SJCRH30 (cell line): ENCODE measurements at places on chromosomes 5 and 9. TPM values are rescaled to one million over a fixed set of nuclear protein-coding genes. Genes with fewer than 3 reads are reported as not detected.
A peak's percentile ranks its signal among the peaks of the same experiment; 100 is the strongest.

GRCh38 chr5:10324518-10325370, 17.0 kb upstream of the CMBL start:
- no peak for DNase-seq
- H3K4me3 ChIP-seq: no peak overlapping the region
- no peaks in the 10 kb centered on the region for H3K27me3 ChIP-seq

- DNase-seq: peak; percentile 72
- H3K27me3 ChIP-seq: no peaks in the 10 kb centered on the region
- H3K4me1 ChIP-seq: peaks cover 25% of the 10 kb centered on the region
- peak overlapping the region; percentile 96 for H3K27ac ChIP-seq
- H3K36me3 ChIP-seq: no peaks in the 10 kb centered on the region
These were observed 446 bp downstream of the FBXL17 start for GRCh38 chr5:108381350-108381953.

- no peaks in the 10 kb centered on the region for H3K36me3 ChIP-seq
- H3K4me1 ChIP-seq: peaks cover 22% of the 10 kb centered on the region
- no peak for DNase-seq
- no peaks in the 10 kb centered on the region for H3K27me3 ChIP-seq
These were observed 25.8 kb downstream of the DBH start for GRCh38 chr9:133661846-133662540.

DNA sequence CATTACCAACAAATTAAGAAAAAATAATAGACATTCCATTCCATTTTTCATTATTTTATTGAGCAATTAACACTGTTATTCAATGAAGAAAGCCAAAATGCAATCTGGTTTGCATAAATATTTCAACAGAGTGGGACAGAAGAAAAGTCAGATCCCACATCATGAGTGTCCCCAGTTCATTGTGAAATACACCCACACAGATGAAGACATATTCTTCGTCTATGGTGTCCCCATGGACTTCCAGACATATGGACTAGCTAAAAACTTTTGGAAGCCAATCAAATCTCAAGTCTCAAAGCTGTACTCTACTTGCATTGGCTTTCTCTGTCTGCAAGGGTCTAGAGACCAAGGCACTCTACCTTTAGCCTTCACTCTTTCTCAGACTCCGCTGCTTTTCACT, 194.3 kb downstream of the SEMA5A start:
- H3K27ac ChIP-seq: no peak overlapping the region
- no peak overlapping the region for H3K4me3 ChIP-seq
- DNase-seq: no peak
- H3K36me3 ChIP-seq: no peaks in the 10 kb centered on the region
- no peaks in the 10 kb centered on the region for H3K27me3 ChIP-seq

AFF4 gene
- 45.2 and 51.0 TPM in 2 replicates for total RNA-seq

- no peaks in the 10 kb centered on the region for H3K4me1 ChIP-seq
- H3K27me3 ChIP-seq: no peaks in the 10 kb centered on the region
- H3K4me3 ChIP-seq: no peak overlapping the region
- no peaks in the 10 kb centered on the region for H3K36me3 ChIP-seq
These were observed 165.6 kb upstream of the IER5L start for GRCh38 chr9:129343424-129344375.

DNA sequence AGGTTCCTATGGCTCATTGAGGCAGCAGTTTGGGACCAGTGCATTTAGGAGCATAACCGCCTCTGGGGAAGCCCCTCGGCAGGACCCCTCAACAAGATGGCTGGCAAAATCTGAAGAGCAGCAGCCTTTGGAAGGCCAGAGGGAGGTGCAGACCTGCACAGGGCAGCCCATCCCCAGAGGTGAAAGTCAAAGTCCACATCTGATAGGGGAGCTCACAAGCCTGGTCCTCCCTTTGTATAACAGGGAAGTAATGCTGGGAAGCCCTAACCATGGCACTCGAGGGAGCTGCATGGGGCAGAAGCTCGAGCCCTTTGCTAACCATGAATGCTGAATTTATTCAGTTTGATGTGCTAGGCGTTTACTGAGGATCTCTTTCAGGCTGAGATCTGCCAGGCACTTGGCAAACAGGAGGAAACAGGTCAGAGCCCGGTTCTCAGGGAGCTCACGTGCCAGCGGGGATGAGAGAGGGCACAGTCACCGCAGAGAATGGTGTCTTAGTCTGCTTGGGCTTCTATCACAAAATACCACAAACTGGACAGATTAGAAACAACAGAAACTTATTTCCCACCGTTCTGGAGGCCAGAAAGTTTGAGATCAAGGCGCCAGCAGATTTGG, 114.1 kb downstream of the GABBR2 start:
- no peak for DNase-seq
- H3K36me3 ChIP-seq: no peaks in the 10 kb centered on the region
- H3K4me1 ChIP-seq: no peaks in the 10 kb centered on the region
- no peak overlapping the region for H3K4me3 ChIP-seq

DNA sequence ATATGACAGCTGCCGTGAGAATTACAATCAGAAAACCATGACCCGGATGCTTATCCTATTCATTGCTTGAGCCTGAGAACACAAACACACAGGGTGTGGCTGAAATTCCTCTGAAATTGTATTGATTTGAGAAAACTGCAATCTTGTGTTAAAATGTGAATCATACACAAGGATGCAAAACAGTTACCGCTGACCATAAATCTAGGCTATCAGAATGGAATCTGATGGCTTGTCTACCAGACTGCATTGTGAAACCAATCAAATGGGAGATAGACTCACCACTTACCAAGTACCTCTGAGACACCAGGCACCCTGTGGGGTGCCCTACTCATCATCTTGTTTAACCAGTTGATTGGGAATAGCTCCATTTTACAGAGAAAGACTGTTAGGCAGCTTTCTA, 188.7 kb upstream of the MSX2 start:
- H3K4me3 ChIP-seq: no peak overlapping the region
- DNase-seq: no peak
- no peaks in the 10 kb centered on the region for H3K36me3 ChIP-seq

SPATA31D3 gene
- total RNA-seq: not detected in 2 replicates

DNA sequence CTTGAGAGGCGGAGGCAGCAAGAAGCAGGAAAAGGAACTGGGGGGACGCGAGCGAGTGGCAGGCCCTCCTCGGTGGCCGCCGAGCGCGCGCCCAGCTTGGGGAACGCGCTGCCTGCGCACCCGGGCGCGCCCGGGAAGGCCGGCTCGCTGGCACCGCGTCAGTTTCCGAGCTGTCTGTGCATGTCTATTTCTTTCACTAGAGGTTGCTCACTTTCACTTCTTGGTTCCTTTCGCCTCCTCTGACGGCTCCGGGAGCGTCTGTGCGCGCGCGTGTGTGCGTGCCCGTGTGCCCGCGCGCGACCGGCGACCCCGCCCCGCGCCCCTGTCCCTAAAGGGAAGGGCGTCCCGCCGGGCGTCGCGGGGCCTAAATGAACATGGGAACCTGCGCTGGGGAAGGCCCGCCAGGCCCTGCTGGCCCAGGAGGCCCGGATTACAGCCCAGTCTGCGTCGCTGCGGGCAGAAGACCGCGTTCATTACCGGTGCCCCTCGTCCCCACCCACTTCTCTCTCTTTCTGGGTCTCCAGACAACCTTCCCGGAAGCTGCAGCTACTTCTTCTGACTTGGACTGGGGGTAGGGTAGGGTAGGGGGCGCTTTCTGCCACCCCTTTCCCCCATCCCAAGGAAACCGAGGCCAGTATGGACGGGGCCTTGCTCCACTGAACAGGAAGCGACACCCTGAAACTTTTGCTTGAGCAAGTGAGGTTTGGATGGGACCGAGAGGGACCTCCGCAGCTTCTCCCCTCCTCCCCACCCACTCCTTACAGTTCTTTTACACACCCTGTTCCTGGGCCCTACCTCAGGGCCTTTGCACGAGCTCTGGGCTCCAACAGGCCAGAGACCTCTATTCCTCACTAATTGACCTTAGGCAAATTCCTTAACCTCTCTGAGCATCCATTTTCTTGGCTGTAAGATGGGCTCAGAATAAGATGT, 205.8 kb upstream of the IER5L start:
- no peak overlapping the region for H3K4me3 ChIP-seq
- H3K27me3 ChIP-seq: peaks cover 2% of the 10 kb centered on the region; the same call in 1 of the 2 replicates
- H3K27ac ChIP-seq: no peak overlapping the region
- DNase-seq: no peak

DNA sequence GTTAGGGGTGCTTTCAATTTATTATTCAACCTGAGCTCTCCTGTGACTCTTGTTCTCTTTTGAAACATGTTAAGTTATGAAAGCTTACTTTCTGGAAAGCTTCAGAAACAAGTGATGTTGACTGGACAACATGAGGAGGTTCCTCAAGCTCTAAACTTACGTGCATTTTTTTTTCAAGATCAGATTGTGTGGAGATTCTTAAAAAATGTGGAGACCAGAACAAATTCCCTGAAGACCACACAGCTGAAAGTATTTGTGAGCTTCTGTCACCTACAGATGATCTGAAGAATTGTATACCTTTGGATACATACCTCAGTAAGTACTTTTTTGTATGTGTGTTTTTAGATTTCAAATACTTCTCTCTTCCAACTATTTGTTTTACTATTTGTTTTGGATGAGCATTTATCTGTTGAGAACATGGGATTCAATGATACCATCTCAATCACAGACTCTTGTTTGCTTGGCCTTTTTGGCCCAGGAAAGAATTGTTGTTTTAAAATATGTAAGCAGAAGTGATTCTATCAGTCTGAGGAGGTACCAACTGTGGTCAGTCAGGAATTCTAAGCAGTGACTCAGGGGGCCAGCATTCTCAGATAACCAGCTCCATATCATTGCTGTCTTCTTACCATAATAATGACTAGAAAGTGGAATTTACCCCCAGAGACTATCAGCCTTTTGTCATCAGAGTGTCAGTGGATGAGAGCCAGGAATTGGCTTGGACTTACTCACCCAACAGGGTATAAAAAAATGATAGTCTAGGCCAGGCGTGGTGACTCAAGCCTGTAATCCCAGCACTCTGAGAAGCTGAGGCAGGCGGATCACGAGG, 34.4 kb upstream of the GLIPR2 start:
- H3K27ac ChIP-seq: peak overlapping the region; percentile 6; the same call in 1 of the 2 replicates
- peaks cover 3% of the 10 kb centered on the region; the same call in 1 of the 2 replicates for H3K4me1 ChIP-seq
- no peaks in the 10 kb centered on the region for H3K36me3 ChIP-seq

PCDH1 gene
- total RNA-seq: 0.08 and 0.20 TPM in 2 replicates

- H3K4me3 ChIP-seq: no peak overlapping the region
- no peaks in the 10 kb centered on the region for H3K36me3 ChIP-seq
- H3K27me3 ChIP-seq: peaks cover 37% of the 10 kb centered on the region
- H3K27ac ChIP-seq: no peak overlapping the region
These were observed 8.0 kb downstream of the NTNG2 start for GRCh38 chr9:132169672-132170392.

GRCh38 chr9:136020671-136021070, 59.5 kb upstream of the UBAC1 start:
- no peak overlapping the region for H3K4me3 ChIP-seq
- no peaks in the 10 kb centered on the region for H3K36me3 ChIP-seq
- H3K27ac ChIP-seq: no peak overlapping the region

DNA sequence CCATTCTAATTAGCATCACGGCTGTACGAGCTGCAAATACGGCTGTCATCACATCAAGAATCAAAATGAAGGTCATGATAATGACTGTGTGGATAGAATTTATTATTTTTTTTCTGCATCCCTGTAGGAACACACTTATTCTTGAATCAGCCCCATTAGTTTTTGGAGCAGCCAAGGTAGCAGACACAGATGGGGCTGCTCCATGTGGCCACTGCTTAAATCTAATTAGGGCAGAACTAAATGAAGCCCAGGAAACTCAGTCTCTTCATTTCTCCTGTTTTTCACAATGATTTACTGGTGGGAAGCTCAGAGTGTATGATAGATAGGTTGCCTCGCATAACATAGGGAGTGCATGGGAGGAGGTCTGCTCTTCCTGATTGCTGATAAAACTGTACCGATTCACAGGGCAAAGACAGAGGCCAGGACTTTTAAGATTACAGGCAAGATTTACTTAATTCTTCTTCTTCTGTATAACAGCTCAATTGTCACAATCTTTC, 275.5 kb downstream of the GLIS3 start:
- no peaks in the 10 kb centered on the region for H3K4me1 ChIP-seq
- H3K4me3 ChIP-seq: no peak overlapping the region
- no peaks in the 10 kb centered on the region for H3K36me3 ChIP-seq
- H3K27ac ChIP-seq: no peak overlapping the region

DNA sequence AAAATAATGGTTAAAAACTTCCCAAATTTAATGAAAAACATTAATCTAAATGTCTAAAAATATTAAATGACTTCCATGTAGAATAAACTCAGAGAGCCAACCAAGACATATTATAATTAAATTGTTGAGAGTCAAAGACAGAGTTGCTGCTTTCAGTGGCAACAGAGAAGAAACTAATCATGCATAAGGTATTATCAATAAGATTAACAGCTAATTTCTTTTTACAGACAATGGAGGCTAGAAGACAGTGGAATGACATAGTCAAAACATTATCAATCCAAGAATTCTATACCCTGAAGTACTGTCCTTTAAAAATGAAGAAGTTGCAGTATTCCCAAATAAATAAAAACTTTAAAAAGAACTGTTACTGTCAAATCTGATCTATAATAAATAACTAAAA, 268.7 kb downstream of the IRX2 start:
- H3K4me1 ChIP-seq: no peaks in the 10 kb centered on the region
- H3K4me3 ChIP-seq: no peak overlapping the region
- no peaks in the 10 kb centered on the region for H3K36me3 ChIP-seq
- no peak for DNase-seq

DNA sequence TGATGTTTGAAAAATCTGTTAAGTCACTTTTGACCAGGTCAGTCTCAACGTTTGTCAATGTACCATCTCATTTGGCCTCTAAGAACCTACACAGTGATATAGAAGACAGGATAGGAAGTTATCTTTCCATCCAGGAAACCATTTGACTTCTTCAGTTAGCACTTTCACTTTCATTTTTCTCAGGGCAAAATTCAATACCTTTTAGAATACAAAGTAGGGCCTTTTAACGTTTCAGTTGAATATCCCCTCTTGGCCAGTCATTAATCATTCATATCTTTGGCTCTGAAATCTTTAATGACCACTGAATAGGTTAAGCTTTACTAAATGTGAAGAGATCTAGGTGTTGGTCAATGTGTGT, 101.1 kb upstream of the GNAQ start:
- peaks cover 4% of the 10 kb centered on the region; the same call in 1 of the 2 replicates for H3K27me3 ChIP-seq
- no peaks in the 10 kb centered on the region for H3K4me1 ChIP-seq
- DNase-seq: no peak
- H3K4me3 ChIP-seq: peak overlapping the region; percentile 20
- H3K27ac ChIP-seq: no peak overlapping the region
- no peaks in the 10 kb centered on the region for H3K36me3 ChIP-seq

DNA sequence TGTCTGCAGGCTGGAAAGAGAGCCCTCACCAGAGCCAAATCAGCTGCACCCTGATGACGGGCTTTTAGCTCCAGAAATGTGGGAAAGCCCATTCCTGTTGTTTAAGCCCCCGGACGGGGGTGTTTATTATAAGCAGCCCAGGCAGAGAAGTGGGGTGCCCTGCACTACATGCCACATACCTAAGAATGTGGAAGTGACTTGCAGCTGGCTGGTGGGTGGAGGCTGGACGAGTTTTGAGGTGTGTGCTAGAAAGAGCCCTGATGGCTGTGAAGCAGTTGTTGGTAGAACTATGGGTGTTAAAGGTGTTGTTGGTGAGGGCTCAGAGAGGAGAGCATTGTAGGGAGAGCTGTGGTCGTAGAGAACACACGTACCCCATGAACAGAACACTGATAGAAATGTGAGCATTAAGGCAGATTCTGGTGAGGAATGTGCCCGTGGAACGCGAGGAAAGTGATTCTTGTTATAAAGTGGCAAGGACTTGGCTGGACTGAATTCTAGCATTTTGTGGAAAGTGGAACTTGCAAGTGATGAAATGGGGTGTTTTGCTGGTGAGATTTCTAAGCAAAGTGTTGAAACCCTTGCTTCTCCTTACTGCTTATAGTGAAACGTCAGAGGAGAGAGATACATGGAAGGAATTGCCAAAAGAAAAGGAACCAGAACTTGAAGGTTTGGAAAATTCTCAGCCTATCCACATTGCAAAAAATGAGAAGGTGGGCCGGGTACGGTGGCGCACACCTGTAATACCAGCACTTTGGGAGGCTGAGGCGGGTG, 38.9 kb downstream of the AHRR start:
- no peaks in the 10 kb centered on the region for H3K36me3 ChIP-seq
- no peak for DNase-seq
- no peaks in the 10 kb centered on the region for H3K27me3 ChIP-seq
- H3K4me3 ChIP-seq: no peak overlapping the region
